ENCODE measurements at places on chromosomes 13 and 19.

- DNase-seq, result no peak
Observed at GRCh38 chr13:95741584-95742563, 64.9 kb downstream of the DNAJC3 start.

DNA sequence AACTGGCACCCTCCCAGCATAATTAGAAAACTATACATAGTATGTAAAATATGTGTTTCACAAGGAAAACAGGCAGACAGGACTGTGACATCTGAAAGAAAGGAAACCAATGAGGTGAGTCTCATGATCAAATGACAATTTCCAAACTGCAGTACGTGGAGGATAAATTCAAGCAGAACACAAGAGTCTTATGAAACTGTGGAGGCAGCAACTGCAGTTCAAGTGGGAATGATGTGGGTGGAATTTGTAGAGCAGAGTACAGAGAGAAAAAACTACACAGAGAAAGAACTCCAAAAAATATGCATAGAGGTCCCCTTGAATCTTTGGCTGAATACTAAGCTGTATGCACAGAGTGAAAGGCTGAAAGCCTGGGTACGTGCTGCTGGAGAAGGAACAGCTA is 9.7 kb downstream of the SIGLEC6 start:
- no peak for DNase-seq

- DNase-seq, result no peak
Observed at GRCh38 chr19:38693380-38694223, 46.2 kb downstream of the ACTN4 start.

- no peak for DNase-seq
Observed at GRCh38 chr13:81395368-81395767, 1054.4 kb upstream of the SPRY2 start.

- no peak for DNase-seq
Observed at GRCh38 chr13:33483471-33483870, 197.9 kb upstream of the STARD13 start.

GRCh38 chr13:21149568-21149967 is 26.8 kb downstream of the SKA3 start:
- no peak for DNase-seq

GRCh38 chr19:34096020-34096915 is 76.0 kb upstream of the LSM14A start:
- no peak for DNase-seq

DNA sequence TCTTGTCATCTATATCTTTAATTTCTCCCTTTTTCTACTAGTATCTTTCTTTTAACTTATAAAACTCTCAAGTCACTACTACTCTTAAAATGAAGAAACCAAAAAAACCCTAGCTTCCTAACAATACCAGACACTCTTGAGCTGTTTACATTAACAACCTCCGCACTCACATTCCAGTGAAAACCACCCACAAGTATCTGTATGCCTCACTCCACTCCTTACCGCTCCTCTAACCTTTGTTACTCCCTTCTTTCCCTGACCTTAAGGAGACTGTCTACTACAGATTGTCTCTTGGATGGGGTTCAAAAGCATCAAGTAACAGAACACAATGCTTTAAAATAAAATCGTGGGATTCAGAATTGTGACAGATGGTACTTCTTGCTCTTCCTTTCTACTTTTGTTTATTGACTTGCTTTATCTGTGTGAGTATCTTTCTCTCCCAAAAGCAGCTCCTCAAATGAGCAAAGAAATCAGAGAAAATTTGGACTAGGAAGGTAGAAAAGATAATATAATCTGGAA is 110.0 kb upstream of the FBXL3 start:
- DNase-seq, result no peak

DNA sequence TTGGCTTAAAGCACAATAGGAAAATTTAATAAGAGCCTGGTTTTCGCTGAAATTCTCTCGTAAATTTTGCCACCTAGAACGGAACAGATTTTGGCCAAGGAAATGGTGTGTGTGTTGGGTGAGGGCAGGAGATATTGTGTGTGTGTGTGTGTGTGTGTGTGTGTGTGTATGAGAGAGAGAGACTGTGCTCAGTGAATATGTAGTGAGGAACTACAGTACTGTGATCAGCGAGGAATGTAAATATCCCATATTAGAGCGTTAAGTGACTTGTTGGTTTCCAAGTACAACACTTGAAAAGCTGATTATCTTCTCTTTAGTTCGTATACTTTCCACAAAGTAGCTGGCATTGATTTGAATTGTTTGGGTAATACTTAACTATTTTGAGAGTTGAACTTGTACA is 738.9 kb downstream of the PCDH9 start:
- no peak for DNase-seq

DNA sequence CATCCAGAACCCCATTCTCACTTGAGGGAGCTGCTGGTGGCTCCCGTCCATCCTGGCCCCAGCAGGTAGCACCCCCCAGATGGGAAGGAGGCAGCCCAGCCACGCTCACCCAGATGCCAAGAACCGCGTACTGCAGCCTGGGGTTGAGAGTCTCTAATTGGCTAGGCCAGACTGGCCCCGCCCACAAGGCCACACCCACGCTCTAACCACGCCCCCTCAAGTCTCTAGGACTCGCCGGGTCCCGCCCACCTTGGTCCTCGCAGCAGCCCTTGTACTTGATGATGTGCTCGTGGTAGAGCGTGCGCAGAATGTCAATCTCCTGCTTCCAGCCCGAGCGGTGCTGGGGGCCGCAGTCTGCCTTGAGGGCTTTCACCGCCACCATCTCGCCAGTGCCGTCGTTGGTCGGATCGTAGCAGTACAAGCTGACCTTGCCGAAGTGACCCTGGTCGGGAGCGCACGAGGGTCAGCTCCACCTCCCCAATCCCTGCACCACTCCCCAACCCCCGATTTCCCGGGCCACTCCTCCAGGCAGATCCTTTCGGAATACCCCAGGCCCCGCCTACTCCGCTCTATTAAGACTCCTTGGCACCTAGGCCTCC is 14.5 kb upstream of the ICAM3 start:
- DNase-seq, result no peak

DNA sequence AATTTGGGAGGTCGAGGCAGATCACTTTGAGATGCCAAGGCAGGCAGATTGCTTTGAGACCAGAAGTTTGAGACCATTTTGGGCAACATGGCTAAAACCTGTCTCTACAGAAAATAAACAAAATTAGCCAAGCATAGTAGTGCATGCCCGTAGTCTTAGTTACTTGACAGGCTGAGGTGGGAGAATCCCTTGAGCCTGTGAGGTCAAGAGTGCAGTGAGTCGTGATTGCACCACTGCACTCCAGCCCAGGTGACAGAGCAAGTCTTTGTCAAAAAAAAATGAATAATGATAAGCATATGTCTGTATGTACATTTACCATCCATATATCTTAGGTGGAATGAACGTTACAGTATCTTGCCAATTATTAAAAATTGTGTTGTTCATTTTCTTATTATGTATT is 2447.7 kb downstream of the PCDH9 start:
- DNase-seq, result no peak

GRCh38 chr19:54673222-54673621 is 10.4 kb downstream of the LILRB4 start:
- no peak for DNase-seq

DNA sequence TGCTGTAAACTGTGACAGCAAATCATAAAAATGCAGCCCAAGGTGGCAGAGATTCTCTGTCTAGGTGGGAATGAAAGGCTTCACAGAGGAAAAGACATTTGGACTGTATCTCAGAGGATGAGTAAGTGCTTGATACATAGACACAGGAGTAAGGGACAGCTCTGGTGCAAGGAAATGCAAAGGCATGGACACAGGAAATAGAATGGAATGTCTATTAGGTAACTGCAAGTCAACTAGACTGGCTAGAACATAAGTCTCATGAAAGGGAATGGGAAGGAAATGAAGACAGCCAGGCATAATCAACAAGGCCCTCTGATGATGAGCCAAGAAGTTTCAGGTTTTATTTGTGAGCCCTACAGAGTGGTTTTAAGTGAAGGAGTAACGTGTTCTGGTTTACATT is 321.7 kb downstream of the SUCLA2 start:
- DNase-seq, result no peak

DNA sequence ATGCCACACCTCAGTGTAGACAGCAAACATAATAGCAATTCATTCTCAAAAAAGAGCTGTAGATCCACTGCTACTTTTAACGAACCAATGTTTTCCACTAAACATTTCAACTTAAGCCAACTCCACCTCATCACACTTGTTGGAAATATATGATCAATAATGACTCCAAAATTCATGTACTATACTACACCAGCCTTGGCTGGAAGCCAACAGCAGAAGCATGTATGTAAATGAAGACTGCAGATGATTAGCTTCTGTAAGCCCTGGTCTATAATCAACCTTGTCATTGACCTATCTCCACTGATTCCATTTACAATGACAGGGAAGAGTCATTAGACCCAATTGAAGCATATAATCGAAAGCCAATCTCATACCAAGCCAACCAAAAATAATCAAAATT is 71.7 kb downstream of the STK24 start:
- DNase-seq, result no peak

DNA sequence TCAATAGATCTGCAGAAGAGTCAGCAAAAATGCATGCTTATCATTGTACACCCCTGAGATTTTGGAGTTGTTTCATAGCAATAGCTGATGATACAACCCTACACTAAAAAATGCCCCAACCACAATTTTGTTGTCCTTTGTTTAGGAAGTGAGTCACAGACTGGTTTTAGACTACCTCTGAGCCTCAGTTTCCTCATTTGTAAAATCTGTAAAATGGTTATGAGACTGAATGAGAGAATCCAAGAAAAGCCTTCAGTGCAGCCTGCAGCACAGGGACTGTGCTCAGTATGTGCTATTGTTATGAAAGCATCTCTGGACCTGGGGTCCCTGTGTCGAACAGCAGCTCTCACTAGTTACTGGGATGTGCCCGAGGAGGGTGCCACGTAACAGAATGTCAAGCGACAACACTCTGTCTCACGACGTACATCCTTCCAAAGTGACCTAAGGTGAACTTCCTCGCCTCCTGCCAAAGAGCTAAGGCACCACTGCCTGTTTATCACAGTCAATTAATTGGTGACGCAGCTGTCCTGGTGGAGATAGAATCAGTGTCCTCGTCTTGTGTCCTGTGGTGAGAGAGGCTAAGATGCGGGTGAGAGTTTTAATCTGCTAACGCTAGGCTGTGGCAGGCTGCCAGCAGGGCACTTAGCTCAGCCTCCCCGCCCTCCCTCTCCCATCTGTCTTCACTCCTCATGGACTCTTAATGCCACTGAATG is 18.1 kb downstream of the DHRS12 start:
- DNase-seq, result no peak

- no peak for DNase-seq
Observed at GRCh38 chr13:23592596-23592995, 22.4 kb downstream of the TNFRSF19 start.

- DNase-seq, result peak; percentile 66
Observed at GRCh38 chr19:4369888-4370260, 26.5 kb downstream of the MPND start.

GRCh38 chr19:17338433-17339078 is 1.2 kb downstream of the GTPBP3 start:
- no peak for DNase-seq

All from stimulated activated CD4-positive, alpha-beta T cell treated with anti-CD3 and anti-CD28 coated beads, Interleukin-2, amount 100 ng/mL, for 4 hours (primary cell).